ENCODE measurements at places on chromosomes 12 and 14.

DNA sequence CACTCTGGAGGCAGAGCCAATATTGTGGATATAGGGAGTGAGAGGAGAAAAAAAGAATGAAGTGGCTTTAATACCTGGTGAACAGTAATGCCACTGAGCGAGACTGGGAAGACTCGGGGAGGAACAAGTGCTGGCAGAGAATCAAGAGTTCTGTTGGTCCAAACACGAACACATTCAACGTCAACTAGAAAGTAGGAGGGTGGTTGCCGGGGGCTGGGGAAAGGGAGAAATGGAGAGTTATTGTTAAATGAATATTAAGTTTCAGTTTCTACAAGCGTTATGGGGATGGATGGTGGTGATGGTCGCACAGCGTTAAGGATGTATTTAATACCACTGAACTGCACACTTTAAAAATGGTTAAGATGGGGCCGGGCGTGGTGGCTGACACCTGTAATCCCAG is 2.8 kb downstream of the SPRING1 start:
- DNase-seq = no peak

DNA sequence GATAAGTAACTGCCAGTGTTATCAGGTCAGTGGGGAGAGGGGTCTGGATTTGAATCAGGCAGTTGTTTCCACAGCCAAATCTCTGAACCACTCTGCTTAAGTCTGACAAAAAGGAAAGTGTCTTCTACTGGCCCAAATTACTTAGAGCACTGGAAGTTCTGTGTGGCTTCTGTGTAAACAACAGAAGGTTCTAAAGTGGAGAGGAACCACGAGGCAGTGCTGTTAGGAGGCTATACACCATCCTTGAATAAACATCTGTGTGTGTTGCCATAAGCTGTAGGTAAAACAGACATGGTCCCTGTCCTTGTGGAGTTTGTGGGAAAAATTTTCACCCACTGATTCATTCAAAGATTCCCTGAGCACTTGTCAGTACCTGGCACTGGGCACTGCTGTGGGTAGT is 50.0 kb downstream of the GALNT4 start:
- no peak for DNase-seq

- no peak for DNase-seq
These were observed 18.6 kb downstream of the MYRFL start for GRCh38 chr12:69843608-69844007.

GRCh38 chr14:51682411-51682810 is 30.7 kb downstream of the FRMD6 start:
- DNase-seq = no peak
